NCI-H2081 (cell line): ENCODE measurements at places on chromosomes 1 and 21.

DNA sequence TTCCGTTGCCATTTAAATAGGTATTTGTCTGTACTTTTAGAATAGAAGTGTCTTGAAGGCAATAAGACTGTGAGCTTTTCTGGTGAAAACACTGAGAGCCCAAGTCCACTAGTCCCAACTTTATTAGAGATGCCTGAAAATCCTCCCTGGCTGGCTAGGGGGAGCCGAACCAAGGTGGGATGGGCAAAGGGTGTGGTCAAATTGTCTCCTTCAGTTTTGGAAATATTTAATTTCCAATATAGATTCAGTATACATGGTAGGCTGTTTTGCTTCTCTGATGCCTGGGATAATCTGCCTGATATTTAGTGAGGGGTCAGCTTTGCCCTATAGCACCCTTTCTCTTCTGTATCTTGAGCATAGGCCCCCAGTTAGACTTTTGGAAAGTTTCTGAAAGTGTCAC lies 3.5 kb downstream of the ROR1 start:
- no peak for DNase-seq

GRCh38 chr21:24840287-24840686 lies 767.0 kb downstream of the MRPL39 start:
- no peak for DNase-seq

DNA sequence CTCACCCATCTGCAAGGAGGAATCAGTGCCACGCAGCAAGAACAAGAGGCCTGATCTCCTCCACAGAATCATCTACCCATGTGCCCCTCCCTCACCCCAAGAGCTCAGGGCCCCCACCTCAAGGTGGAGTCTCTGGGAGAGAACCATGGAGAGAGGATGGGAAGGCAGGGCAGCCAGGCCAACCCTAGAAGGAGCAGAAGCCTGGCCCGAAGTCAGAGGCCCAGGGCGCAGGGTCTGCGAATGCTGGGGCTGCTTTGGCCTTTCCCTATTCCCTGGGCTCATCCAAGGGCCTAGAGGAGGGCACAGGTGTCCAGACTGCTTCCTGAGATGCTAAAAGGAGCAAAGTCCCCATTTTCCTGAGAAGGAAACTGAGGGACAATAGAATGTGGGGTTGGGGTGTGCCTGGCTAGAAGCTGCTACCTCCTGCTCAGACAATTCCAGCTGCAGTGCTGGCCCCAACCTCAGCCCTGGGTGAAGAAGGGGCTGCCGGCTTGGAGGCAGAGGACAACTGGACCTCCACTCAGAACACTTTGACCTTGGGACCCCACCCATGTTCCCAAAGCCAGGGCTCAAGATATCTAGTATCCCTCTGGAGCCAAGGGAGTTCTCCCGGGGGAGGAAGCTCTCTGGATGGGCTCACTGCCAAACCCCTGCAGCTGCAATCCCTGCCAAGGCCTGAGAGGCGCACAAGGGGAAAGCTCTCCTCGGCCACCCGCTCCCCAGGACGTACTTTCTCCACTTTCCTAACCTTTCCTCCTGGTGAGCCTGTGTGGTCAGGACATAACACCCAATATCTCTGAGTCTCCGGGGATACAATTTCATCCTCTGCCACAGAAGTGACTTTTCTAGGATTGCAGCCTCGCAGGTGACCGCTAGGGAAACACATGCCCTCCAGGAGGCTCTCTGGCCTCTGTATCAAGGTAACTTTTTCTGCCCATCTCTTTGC lies 16.6 kb upstream of the LEMD1 start:
- peak; percentile 77 for DNase-seq

DNA sequence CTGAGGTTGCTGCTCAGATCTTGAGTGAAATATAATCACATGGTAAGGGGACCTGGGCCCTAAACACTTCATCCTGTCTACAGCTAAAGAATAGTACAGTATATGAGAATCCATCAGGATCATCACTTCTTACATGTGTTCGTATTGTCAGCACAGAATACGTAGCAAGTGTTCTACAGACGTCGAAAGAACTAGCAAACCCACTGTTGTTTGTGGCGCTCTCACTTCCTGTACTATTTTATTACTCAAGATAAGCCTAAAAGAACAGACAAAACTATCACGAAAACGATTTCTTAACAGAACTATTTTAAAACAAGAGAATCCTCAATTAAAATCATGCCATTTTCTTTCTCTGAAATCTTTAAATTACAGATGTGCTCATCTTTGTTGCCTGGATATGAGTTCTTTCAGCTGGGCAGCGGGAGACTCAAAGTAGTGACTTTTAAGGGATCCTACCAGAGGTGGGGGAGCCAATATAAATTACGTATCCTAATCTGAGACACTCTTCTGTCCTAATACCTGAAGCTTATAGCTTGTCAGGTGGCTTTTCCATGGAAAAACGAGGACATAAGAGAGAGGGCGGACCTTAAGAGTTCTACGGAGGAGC lies 724 bp downstream of the ST7L start:
- DNase-seq = peak; percentile 18

- DNase-seq = no peak
These were observed 7.9 kb upstream of the RAB7B start for GRCh38 chr1:206011057-206011456.

DNA sequence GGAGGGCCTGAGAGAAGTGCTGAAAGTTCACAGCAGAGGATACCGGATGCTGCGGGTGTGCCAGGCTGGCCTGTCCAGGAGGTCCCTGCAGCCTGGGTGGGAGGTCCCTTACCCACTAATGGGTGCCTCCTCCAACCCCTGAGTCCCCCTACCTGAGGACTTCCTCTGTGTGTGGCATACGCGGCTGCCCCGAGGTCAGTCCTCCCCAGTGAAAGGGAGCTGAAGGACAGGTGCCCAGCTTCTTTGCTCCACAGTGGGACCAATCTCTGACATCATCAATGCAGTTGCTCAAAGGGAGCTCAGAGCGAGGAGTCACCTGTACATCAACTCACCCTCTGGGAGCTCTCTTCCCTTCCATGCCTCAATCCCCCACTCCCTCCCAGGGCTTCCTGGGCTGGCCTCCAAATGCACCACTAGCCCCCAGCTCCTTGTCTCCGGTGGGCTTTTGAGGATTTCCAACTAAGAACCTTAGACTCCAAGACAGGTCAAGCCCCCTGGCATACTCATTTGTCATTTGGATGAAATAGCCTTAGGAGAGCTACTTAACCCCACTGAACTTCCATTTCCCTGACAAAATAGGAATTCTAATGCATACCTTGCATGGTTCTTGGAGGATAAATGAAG lies 53.9 kb downstream of the PDE9A start:
- no peak for DNase-seq

GRCh38 chr1:41414716-41415306 lies 53.6 kb downstream of the FOXO6 start:
- DNase-seq = peak; percentile 20

DNA sequence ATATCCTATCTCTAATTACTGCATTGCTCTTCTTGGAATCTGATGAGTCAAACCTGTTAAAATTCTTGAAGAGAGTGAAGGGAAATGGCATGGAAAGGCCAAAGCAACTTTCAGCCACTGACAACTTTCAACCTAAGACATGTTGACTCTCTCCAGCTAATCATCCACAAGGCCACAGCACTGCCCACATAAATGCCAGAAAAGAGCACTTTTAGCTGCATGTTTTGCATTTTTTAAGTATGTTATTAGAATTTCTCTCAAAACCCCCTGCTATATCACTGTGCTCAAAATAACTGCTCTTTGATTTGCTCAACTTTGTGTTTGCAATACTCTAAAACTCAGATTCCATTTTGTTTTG lies 352.5 kb downstream of the ADGRL2 start:
- DNase-seq = no peak

GRCh38 chr1:5648410-5649165 lies 343.6 kb downstream of the NPHP4 start:
- DNase-seq = no peak

- DNase-seq = peak; percentile 17
These were observed 125.4 kb downstream of the CASZ1 start for GRCh38 chr1:10671090-10671489.

- DNase-seq = no peak
These were observed 777.9 kb downstream of the MRPL39 start for GRCh38 chr21:24829397-24829796.

DNA sequence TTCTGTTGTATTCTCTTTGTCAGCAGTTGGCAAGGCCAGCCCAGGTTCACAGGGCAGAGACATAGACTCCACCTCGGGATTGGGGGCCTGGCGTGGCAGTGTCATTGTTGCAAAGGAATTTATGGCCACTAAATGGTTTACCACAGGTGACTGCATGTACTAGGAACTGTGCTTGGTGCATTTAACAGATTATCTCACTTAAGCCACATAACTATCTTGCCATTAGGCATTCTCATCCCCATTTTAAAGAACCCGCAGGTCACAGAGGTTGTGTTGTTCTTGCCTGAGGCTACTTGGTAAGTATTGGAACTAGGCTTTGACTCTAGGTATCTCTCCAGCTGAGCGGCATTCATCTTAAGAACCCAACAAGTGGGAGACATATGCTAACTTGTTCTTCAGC lies 9.7 kb downstream of the TLCD4 start:
- DNase-seq = no peak

DNA sequence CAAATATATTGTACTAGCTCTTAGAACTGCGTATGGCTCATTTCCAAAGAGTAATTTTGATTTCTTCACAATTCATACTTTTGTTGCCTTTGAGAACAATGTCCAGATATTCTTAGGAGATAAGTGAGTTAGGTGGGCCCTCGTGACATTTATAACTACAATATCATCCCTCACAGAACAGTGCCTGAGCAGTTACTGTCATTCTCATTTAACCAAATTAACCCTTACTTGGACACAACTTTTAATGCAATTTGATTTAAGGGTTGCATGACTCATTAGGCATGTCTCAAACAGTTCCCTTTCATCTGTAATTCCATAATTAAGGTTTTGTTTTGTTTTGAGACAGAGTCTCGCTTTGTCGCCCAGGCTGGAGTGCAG lies 68.1 kb upstream of the DNAH14 start:
- DNase-seq = no peak
